H7 (cell line): ENCODE measurements at places on chromosomes 5 and 9.

DNA sequence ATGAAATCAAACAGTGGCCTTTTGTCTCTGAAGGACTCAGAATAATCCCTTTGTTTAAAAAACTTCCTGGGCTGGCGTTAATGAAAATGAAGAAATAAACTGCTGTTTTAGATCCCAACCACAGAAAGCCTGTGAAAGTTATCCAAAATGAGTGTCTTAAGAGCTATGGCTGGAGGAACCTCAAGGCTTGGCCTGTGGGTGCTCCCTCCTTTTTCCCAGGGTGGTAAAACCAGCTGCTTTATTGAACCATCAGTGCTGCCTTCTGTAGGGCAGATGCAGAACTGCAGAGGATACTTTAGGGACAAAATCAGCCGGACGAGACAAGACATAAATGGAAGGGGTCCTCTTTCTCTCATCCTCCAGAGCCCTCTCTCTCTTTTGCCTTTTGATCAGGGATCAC, 100.9 kb downstream of the SMARCA2 start:
- DNase-seq: peak; percentile 61

GRCh38 chr5:117486261-117486660, 911.6 kb upstream of the SEMA6A start:
- no peak for DNase-seq

- DNase-seq: no peak
These were observed 51.1 kb downstream of the GNA14 start for GRCh38 chr9:77597057-77597456.

GRCh38 chr5:78554670-78555069, 93.9 kb downstream of the LHFPL2 start:
- DNase-seq: no peak

- no peak for DNase-seq
These were observed 153.7 kb upstream of the GPR151 start for GRCh38 chr5:146669656-146670055.

- DNase-seq: peak; percentile 74
These were observed 7.8 kb downstream of the AGPAT2 start for GRCh38 chr9:136679431-136679941.

DNA sequence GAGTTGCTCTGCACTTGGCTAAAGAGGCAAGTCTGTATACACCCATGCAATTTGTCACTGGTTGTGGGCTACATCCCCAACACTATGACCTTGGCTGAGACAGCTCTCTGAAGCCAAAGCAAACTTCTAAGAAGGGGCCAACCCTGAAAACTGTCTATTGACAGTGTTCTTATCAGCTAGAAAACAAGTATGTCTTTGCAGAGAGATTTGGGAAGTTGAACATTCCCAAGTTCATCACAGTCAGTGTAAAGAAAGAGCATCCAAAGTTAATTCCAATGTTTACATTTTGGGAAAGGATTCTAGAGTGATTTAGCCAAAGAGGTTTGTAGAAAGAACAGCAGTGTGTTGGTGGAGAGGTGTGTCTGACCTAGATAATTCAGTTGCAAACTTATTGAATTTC, 711.1 kb upstream of the CHD1 start:
- no peak for DNase-seq

DNA sequence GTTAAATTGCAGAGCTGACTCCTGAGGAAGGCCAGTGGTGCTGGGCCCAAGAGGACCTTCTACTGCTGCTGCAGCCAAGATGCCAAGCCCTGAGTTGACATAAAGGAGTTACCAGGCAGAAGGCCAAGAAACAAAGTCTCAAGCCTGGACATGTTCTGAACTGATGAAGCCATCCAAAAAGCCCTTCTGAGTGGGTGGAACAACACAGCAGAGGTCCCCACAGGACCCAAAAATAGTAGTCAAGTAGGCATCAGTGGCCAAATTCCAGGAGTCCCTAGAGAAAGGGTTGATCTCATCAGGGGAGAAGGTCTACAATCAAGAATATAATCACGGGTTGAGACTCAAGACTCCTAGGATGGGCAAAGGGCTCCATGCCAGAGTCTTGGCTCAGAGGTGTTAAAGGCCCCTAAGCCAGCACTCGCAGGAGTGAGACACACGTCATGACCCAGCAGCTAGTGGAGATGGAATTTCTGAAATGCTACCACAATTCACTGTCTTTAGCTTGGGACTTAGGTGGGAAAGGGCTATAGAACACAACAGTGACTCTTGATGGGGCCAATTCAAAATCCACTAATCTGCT, 119.7 kb downstream of the FANCC start:
- DNase-seq: no peak

DNA sequence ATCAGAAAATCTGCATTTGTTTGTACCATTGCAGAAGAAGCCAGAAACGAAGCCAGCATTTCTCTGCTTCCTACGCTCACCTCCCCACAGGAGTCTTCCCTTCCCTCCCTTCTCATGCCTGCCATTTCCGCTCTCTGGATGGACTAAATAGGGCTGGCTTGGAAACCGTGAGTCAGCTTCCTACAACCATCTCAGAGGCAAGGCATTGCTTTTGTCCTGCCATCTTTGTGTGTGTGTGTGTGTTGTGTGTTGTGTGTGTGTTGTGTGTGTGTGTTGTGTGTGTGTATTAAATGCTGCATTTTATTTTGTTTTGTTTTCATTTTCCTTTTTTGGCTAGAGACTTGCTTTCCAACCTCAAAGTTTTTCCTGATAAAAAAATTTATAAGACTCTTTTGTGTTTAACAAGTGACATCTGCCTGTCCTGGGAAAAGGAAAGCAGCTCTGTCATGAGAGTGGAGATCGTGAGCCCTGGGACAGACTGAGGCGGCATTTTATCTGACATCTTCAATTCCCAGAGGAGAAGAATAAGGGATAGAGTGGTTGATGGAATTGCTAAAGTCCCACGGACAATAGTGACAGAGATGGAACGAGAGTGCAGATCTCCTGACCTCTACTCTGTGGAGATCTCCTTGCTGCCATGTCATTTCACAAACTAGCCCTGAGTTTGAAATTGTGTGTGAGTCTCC, 7.5 kb upstream of the EGFLAM start:
- peak; percentile 13 for DNase-seq

DNA sequence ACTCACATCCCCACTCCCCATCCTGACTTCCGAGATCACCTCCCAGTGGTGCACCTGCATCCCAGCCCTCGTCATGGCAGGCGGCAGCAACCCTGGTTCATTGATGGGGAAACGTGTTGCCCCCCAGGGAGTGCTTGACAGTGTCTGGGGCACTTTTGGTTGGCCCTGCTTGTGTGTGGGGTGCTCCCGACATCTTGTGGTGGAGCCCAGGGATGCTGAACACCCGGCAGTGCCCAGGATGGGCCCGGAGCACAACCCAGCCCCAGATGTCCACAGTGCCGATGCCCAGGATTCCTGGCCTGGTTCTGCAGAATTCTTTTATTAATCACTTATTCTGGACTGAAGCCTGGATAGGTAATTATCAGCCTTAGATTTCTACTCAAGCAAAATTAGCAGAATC, 3.7 kb downstream of the MRPL36 start:
- DNase-seq: no peak

- no peak for DNase-seq
These were observed 404.6 kb upstream of the ARRDC3 start for GRCh38 chr5:91787718-91788117.

- no peak for DNase-seq
These were observed 11.6 kb downstream of the PSIP1 start for GRCh38 chr9:15499139-15499538.

DNA sequence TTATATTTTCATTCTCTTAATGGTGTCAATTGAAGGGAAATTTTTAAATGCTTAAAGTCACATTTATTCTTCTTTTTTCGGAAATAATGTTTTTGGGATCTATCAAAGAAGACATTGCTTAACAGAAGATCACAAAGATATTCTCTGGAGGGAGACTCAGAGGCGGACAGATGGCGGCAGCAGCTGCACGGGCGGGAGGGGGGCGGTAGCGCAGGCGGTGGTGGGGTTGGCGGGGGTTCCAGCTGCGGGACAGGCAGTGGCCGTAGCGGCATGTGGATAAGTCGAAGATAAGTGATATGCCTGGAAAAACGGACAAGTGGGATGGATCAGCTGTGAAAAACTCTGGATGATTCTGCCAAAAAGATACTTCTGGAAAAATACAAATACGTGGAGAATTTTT, 31.6 kb upstream of the ZDHHC11B start:
- no peak for DNase-seq

- DNase-seq: no peak
These were observed 101.8 kb downstream of the ZDHHC21 start for GRCh38 chr9:14591411-14591810.

- DNase-seq: no peak
These were observed 27.0 kb downstream of the UTP15 start for GRCh38 chr5:73592551-73592950.

DNA sequence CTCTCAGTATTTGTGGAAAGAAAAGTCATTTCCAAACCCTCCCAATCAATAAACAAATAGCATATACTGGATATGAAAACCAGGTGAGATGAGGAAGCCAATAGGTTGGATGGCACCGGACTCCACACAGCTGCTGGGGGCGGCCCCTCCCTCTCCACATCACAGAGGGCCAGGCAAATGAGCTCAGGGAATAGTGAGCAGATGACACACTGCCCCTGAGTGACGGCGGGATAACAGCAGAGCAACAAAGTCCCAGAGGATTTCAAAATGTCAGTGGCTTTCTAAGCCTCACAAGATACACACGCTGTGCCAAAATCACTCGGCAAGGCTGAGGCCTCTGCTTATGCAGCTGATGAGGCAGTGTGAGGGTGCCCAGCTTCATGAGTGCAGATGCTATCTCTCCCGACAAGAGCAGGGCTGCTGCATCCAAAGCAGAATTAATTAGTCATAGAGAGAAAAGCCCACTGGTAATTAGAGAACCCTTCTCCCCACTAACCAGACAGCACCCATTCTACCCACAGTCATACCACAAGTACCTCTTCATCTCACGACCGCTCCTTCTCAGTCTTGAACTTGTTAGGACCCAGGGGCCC, 235.0 kb upstream of the NFIL3 start:
- DNase-seq: no peak

DNA sequence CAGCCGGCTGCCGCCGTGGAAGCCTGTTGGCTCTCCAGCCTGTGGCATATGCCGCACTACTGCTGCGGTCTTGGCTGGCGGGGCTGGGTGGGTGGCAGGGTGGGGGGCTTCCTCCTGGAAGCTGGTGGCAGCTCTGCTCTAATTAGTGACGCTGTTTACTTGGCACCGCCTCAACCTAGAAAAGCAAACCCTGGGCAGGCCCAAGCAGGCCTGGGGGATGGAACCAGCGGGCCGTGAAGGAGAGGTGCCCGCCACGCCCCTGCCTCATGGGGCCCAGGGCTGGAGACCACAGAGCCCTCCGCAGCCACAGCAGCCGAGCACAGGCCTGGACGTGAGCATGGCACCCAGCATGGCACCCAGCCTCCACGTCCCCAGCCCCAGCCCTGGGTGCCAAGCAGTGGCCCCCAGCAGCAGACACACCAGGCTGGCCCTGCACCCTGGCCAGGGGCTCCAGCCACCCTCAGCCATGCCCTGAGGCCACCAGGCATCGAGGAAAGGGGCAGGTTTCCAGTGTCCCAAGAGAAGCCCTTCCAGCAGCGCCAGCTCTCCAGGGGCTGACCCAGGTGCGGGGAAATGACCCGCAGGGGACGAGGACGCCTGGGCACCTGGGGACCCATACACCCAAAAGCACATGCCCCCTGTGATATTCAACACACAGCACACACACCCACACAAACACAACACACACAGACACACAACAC, 5.4 kb upstream of the CCDC187 start:
- no peak for DNase-seq

DNA sequence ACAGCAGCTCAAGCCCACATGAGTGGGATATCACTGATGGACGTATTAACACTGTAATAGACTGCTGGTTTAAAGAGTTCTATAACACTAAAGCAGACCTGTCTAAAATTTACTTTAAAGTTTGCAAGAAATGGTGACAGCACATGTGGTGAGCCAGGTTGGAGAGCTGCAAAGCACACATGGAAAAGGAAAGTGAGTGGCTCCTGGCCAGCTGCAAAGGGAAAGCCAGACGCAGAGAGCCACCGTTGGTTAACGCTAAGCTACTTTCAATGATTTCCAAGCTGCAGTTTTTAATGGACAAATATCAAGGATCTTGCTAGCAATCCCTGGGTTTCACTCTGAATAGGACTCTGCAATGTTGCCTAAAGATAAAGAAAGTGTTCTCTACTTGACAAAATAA, 89.9 kb downstream of the CTNND2 start:
- no peak for DNase-seq

DNA sequence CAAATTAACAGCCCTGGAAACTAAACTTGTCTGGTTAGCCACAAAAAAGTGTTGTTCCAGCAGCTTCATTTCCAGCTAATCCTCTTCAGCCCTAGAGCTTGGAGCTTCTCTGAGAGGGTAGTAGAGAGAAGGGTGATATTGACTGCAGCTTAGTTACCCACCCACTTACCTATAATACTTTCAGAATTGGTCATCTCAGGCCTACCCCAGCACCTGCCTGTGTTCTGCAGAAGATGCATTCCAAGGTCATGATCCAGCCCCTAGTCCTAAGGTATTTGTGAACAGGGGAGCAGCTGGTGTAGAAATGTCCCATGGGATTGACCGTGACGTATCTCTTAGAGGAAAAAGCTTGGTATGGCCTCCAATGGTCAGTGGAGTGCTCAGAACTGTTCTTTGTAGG, 289.0 kb downstream of the NR3C1 start:
- DNase-seq: no peak

DNA sequence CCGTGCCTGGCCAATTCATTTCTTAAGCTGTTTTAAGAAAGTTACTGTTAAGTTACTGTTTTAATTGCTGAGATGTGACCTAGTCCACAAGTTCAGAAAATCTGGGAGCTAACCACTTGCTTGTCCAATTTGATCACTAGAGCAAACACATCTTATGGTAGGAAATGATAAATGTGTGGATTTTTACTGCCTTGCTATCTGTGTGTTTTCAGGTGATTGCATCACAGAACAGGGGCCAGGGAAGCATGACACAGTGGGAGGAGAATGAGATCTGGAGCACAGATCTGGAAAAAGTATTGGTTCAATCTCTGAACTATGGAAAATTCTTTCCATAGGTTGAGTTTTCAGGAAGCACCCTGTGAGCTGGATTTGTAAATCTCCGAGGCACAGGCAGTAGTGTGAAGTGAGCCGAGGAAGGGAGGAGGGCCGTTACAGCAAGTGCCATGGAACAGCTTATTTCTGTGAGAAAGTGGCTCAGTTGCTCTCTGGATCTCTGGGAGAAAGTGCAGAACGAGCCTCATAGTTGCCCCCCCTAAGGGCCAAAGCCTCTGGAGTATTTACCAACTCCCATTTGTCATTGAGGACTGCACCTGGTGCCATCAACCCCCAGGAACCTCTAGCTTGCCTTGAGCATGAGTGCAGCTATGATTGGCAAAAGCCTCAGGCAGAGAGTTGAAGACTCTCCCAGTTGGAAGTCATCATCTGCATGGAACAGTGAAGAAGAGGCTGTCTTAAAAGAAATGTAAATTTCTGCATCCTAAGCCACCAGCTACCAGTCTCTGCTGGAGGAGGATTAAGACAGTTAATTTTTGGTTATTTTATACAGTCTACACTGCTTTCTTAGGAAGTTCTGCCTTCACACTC, 161.8 kb upstream of the CLINT1 start:
- DNase-seq: no peak
